Activated T-cell treated with anti-CD3 and anti-CD28 coated beads, Interleukin-2, amount 50 U/mL, for 1 hour (primary cell): ENCODE measurements at places on chromosomes 3 and 15.

DNA sequence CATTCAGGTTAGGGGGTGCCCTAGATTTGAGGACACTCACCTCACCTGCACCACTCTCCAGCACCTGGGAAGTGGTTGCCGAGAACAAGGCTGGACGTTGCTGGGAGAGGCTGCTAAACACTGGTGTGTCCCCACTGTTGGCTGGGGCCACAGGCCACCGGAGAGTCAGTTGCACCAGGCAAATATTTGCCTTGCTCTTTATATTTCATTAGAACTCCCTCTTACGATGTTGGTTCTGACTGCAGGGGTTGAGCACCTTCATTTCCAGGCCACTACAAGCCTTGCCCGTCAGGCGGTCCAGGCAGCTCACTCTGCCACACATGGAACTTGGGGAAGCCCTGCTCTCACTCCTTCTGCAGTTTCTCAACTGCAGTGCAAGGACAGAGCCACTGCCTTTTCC lies 30.7 kb downstream of the HCN4 start:
- no peak for DNase-seq

- DNase-seq = no peak
Observed at GRCh38 chr15:52710708-52711389, 31.7 kb upstream of the ATOSA start.

DNA sequence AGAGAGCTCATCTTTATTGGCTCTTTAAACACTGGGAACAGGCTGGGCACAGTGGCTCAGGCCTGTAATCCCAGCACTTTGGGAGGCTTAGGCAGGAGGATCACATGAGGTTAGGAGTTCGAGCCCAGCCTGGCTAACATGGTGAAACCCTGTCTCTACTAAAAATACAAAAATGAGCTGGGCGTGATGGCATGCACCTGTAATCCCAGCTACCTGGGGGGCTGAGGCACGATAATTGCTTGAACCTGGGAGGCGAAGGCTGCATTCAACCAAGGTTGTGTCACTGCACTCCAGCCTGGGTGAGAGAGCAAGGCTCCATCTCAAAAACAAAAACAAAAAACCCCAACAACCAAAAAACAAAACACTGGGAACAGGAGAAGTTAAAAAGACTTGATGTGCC lies 72.1 kb downstream of the CHAC1 start:
- no peak for DNase-seq

DNA sequence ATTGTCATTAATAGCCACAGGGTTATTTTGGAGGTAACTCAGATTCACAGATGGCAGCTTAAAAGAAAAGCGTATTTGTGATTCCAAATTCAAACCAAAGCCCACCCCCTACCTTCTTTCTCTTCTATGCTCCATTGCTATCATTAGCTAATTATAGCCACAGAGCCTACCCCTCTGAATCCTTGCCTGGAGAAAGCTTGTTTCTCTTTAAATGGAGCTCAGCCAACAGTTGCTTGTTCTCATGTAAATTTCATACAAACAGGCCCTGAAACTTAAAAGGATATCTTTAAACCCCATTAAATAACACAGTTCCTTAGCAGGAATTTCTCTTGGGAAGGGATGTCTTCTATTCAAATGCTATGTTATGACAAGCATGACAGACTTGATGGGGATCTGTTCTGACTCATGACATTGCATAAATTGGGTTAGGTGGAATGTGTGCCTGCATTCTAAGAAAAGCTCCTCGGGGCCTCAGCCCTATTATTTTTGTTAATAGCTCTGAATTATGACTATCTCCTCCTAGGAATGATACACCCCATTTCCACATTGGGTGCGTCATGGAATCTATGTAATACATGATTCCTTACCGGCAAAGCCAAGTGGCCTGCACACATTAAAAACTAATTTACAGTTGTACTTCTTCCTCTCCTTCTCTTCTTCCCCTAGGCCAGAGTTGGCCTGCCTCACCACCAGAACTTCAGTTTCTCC lies 265.8 kb downstream of the TAFA4 start:
- no peak for DNase-seq

- DNase-seq = no peak
Observed at GRCh38 chr15:43886558-43886957, 59.8 kb downstream of the WDR76 start.

DNA sequence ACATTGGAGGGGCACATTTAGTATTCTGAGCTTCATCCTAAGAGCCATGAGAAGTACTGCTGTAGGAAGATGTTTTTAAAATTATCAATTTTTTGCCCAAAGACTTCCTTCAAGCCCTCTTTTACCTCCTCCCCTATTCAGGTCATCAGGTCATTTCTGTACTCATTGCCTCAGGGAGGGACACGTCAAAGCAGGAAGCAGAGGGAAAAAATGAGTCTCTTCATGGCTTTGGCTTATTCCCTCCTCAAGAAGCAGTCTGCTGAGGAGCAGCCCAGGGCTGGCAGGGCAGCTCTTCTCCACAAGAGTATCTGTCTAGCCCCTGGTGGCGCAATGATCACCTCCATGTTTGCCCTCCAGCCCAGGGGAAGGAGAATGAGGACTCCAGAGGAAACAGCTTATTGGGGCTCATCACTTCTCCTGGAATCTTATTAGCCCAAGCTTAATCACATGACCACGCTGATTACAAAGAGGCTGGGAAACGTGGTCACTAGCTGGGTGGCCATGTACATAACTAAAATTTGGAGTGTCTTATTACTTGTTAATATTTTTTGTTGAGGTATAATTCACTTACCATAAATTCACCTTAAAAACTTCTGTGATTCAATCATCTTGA lies 44.2 kb upstream of the GATA2 start:
- no peak for DNase-seq

DNA sequence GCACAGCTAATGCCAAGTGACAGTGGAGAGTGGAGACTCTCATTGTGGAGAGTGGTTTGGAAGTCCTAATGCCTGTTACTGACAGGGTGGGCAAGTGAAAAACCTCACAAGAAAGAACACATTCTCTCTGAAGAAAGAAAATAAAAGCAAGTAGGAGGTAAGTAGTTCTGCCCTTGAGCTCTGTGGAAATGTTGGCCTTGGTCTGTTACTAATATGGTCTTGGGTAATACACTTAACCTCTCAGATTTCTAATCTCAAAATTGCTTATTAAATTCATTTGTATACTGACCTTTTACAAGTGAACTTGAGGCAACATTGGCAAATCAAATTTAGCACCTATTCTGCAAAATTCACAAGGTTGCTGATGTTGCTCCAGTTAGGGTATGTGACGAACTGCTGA lies 291.6 kb upstream of the CBLB start:
- DNase-seq = no peak

- DNase-seq = no peak
Observed at GRCh38 chr3:170499562-170500156, 81.0 kb downstream of the CLDN11 start.
